ENCODE measurements at places on chromosomes 6 and 20.

DNA sequence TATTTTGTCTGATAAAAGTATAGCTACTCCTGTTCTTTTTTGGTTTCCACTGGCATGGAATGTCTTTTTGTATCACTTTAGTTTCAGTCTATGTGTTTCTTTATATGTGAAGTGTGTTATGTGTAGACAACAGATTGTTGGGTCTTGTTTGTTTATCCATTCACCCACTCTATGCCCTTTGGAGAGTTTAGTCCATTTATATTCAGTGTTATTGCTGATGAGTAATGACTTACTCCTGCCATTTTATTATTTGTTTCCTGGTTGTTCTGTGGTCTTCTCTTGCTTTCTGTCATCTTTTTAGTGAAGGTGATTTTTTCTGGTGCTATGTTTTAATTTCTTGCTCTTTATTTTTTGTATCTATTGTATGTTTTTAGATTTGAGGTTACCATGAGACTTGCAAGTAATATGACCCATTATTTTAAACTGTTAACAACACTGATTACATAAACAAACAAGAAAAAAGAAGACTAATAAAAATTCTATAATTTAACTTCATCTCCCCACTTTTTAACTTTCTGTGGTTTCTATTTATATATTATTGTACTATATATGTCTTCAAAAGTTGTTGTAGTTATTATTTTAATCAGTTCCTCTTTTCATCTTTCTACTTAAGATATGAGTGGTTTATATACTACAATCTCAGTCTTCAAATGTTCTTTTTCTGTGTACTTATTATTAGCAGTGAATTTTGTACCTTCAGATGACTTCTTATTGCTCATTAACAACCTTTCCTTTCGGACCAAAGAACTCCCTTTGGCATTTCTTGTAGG lies 323.4 kb downstream of the BTBD9 start:
- DNase-seq: no peak

GRCh38 chr20:35344354-35344837 lies 52.2 kb upstream of the FAM83C start:
- DNase-seq: no peak

GRCh38 chr6:116996842-116997241 lies 119.8 kb downstream of the RFX6 start:
- DNase-seq: no peak

GRCh38 chr6:26158581-26159356 lies 71.5 kb downstream of the HFE start:
- peak; percentile 58 for DNase-seq

DNA sequence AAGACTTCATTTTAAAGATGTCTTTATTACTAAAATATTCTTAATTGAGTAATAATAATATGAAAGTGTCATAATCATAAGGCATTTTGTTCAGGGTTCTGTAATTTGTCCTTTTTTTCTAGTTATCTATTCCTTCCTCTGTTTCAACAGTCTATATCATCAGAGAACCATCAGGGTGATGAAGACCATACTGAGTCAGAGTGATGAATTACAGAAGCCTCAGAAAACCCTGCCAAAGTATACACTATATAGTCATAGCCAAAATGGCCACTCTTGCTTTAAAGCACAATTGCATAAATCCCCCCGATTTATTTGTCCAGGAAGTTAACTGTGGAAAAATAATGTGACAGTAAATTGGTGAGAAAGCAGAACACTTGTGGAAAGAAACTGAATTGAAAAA lies 735.0 kb downstream of the EPHA7 start:
- no peak for DNase-seq

DNA sequence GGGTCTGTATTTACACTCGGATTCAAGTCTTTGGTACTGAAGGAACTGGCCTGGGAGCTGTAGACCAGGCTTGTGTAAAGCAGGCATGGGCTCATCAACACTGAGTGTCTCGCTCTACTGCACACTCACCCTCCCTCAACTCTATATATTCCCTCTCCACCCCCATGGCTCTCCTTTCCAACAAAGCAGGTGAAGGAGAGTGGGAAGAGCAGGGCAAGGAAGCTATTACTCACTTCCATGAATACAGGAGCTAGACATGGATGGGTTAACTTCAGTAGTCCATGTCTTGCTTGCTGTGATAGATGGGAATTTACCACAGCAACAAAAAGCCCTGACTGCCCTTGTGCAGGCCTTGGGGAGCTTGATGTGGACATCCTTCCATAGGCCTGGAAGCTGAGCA lies 20.7 kb upstream of the SLC2A12 start:
- no peak for DNase-seq

DNA sequence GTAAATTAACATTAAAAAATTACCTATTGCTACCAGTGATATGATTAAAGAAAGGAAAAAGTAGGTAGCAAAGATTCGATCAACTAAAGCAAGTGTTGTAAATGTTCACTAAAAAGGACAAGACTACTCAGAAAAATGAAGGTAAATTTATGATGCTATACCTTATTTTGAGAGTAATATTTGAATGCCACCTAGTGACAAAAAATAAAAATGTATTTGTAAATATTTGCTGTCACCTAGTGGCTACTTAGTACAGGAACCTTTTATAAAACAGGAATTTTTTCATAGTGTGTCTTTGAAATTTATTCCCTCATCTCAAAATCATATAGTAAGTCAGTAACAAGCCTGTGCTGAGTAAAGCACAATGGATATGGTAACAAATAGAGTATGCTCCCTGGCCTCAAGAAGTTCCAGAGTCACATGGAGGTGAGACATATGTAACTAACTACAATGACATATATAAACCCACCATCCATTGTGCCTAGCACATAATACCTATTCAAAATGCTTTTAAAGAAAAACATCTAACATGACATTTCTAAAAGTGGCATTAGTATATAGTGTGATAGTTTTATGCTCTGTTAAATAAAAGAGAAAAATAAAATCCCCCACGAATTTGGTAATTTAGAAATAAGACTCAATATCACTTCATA lies 193.1 kb upstream of the SIM1 start:
- DNase-seq: peak; percentile 18

DNA sequence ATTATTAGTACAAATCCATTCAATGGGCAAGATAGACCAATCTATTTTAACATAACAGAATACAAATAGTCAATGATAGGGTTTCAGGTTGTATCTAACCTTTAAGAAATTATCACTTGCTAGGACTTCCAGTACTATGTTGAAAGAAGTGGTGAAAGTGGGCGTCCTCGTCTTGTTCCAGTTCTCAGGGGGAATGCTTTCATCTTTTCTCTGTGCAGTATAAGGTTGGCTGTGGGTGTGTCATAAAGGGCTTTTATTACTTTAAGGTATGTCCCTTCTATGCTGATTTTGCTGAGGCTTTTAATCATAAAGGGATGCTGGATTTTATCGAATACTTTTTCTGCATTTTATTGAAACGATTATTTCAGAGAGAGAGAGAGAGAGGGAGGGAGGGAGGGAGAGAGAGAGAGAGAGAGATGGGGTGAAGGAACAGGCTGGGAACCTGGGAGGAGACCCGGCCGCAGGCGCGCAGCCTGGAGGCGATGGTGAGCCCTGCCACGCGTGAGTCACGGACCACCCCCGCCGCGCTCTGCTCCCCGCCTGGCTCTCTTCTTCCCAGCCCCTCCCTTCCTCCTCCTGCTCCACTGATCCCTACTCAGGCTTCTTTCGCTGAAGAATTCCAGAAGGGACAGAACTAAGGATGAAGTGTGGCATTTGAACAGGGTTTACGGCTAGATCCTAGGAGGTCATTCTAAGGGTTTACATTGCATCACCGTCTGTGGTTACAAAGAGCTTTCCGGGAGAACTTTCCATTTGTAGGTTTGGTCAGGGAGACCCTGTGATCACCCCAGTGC lies 45.5 kb upstream of the HLA-E start:
- DNase-seq: no peak

Data from NCI-H526 (cell line).